Cortex of kidney (tissue), 1 donor: ENCODE measurements at places on chromosomes 12 and 14.

DNA sequence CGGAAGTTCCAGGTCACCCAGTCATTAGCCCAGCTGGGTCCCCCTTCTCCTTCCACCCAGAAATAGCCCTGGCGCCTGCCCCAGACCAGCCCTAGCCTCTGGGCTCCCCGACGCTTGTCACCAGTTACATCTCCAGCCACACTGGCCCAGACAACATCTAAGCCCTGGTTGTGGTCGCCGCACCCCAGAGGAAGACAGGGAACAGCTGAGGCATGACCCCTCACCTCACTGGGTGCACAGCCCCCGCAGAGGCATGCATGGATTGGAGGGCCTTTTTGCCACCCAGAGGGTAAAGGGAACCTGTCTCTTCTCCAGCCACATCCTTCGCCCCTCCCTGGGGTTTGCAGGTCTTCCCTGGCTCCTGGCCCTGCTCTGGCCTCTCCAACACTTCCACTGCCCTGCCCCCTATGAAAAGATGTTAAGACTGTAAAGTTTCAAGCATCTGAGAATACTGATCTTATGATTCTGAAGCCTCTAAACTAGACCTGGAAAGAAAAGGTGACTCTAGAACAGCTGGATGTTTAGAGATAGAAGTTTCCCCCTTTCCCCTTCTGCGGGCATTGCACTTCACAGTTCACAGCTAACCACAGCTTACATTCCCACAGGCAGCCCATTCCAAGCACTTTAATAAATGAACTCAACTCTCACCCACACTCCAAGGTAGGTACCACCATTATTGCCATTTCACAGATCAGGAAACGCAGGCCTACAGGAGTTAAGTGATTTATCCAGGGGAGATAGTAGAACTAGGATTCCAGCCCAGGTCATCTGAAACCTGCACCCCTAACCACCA lies 14.7 kb downstream of the TMEM119 start:
- no peak for DNase-seq

- DNase-seq, result no peak
Measured at GRCh38 chr12:39643052-39643451, 23.4 kb upstream of the ABCD2 start.

GRCh38 chr14:80982711-80983110 lies 27.3 kb downstream of the TSHR start:
- DNase-seq, result no peak

GRCh38 chr12:27814411-27814810 lies 34.4 kb upstream of the MANSC4 start:
- no peak for DNase-seq

DNA sequence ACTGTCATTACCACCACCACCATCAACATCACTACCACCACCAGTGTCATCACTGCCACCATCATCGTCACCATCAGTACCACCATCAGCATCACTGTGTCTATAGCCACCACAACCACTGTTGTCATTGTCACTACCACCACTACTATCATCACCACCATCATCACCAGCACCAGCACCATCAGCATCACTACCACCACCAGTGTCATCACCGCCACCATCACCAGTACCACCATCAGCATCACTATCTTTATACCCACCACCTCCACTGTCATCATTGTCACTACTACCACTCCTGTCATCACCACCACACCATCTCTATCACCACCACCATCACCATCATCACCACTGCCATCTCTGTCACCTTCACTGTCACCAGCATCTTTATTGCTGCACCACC lies 60.6 kb downstream of the BEGAIN start:
- DNase-seq, result no peak

GRCh38 chr12:64796205-64796845 lies 28.1 kb upstream of the TBC1D30 start:
- no peak for DNase-seq

DNA sequence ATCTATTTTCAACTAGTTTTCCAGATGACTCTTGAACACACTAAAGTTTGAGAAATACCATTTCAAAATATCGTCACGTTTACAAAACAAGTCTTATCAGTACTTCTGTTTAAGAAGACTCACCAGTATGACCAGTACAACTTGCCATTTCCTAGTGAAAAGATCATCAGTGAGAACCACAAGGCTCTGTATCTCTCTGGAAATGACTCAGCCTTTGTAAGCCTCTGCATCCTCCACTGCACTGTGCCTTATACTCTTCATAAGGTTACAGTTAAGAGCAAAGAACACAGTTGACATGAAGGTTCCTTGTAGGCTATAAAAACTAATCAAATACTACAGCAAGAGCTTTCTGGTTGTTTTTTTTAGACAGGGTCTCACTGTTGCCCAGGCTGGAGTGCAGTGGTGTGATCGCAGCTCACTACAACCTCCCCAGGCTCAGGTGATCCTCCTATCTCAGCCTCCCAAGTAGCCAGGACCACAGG lies 5.7 kb upstream of the VTI1B start:
- DNase-seq, result no peak

GRCh38 chr14:95455246-95455645 lies 61.2 kb downstream of the SYNE3 start:
- no peak for DNase-seq

DNA sequence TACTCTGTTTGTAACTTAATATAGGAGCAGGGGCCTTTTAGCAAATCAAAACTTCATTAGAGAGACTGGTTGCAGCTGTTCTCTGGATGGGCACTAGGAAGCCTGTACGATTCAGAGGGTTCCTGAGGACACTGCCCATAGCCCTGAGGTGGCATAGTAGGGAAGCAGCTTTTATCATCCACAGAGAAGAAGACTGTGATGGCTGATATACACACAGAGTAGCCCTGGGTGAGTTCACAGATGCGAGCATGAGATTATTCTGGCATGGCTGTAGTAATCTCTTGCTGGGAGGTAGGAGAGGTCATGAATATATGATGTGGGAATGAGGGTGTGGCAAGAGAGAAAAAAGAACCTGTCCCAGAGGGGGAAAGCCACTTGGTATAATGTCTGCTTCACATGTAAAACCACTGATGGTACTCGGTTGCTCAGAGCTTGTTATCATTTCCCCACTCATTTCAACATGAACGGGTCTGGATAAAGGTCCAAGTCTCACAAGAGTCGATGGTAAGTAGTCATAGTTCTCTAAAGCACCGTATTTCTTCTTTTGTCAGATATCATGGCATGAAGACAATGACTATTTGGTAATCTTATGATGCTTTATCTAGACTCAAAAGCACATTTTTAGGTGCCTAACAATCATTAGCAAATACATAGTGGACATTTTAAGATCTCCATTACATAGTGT lies 52.0 kb downstream of the PEBP1 start:
- DNase-seq, result no peak

DNA sequence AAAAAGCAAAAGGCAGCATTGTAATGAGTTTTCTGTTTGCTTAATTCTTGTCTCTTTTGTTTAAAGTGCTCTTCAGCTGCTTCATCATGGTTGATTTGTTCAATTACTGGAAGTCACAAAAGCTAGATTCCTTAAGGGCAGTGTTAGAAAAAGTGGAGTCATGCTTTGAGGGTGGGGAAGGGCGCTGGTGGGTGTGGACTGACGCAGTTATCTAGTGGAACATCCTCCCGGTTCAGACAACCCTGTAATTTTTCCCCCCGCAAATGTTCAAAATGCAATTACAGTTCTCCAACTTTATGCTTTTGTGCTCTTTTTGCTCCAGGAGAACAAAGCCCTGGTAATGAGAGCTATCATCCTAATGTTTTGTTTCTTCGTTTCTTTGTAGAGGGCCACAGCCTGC lies 2.1 kb downstream of the AKAP6 start:
- no peak for DNase-seq

GRCh38 chr12:109167781-109168180 lies 51.4 kb downstream of the ACACB start:
- DNase-seq, result no peak

GRCh38 chr12:120010661-120011230 lies 21.7 kb downstream of the BICDL1 start:
- DNase-seq, result no peak

DNA sequence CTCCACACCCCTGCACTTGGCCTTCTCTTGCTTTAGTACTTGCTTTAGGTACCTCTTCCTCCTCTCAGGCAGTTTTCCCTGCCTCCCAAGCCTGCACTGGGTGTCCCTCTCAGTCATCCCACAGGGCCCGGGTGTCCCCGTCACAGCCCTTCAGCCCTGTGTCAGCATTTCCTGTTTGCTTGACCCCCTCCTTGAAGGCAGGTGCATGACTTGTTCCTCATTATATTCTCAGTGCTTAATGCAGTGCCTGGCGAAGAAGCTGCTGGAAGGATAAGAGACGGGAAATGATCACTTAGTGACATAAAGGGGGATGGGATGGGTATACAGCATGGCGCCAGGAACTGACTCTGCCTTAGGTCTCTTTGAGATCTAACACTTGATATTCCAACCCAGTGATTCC lies 61.5 kb downstream of the IQSEC3 start:
- no peak for DNase-seq

DNA sequence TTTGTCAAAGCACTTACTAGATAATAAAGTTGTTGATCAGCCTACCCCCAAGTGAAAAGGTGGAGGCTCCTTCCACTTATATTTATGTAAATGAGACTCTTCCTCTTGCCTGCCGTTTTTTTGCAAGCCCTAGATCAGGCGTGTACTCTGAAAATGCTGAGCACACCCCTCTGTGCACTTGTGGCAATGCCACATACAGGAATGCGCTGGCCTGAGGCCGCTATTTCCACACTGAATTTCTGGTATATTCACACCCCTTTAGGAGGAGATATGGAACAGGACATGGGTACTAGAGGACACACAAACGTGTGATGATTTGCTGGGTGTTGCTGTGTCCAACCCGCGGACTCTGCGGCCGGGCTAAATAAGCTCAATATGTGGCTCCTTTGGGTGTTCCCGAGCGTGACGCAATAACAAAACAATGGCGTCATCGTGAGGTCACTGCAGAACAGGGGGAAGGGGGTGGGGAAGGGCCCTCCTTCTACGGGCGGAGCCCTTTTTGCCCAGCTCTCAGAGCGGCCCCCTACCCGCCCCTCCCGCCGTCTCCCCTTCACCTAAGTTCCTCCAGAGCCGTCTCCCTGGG lies 554 bp upstream of the TSPAN31 start:
- no peak for DNase-seq

DNA sequence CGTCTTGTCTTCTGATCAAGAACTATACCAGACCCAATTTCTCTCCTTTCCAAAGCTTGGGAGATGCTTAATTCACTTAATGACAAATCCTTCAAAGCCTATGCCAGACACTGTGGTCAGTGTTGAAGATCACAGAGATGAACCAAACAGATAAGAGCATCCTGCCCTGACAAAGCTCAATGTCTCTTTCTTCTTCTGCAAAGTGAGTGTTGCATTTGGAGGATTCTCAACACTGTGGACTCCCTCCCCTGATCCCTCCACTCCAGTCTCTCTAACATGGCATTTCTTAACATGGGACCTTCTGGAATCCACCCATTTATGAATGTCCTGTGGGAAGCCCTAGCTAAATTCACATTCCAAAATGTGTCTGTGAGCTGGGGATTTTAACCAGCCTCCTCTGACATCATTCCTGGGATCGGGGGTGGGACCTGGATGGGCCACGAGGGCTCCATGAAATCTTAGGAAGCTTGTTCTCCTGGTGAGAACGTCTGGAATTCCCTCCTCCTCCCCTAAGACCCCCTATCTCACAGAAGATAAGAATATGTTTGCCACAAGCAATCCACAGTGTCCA lies 20.3 kb downstream of the SYNE3 start:
- DNase-seq, result no peak

DNA sequence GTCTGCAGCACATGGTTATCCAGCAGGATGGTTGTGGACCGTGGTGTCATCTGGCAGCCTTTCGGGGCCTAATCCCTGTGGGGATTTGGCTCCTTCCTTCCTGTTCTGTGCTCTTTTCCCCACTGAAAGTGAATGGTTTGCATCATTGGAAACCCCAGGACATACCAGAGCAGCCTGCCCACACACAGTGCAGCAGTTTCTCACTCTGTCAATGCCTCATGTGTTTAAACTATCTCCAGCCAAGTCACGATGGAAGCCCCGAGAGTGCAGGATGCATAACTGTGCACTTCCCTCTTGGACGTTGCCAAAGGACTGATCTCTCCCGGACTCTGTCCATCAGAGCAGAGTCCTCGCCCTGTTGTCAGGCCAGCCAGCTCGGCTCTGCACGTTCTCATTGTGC lies 29.0 kb upstream of the AMN start:
- no peak for DNase-seq

DNA sequence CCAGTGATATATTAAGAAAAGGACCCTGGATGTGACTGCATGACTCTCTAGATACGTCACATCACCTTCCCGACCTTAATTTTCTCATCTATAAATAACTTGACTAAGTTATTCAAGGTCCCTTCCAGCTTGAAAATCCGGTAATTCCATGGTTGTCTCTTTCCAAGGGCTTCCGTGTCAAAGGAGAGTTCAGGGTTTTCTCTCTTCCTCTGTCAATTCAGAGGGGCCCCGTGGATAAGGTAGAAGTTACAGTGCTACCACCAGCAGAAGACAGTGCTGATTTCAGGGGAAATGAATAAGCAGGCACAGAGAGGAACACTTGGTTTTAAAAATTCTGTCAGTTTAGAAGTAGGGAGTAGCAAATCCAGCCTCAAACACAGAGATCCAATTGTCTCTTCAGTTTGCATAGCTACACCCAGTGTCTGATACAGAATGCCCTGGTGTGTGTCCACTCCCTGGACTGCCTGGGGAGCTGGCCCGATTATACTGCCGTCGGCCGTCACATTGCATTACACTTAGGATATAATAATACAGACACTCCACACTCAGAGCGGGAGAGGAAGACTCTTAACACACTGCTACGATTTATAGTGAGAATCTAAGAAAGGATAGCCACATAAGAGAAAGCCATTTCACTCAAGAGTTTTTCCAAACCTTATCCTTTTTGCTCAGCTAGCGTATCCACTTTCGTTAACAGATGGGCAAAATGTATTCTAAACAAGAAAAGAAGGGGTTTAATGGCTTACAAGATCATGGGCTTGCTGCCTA lies 54.7 kb upstream of the GTF2A1 start:
- no peak for DNase-seq

- no peak for DNase-seq
Measured at GRCh38 chr12:31118347-31119191, 44.9 kb downstream of the DDX11 start.

GRCh38 chr12:88361493-88361892 lies 218.8 kb downstream of the KITLG start:
- no peak for DNase-seq
